SK-N-SH (cell line): ENCODE measurements at places on chromosomes 16 and 17.
A peak's percentile ranks its signal among the peaks of the same experiment; 100 is the strongest.

GRCh38 chr16:11354407-11354732 lies 9.1 kb downstream of the RMI2 start:
- DNase-seq = no peak

DNA sequence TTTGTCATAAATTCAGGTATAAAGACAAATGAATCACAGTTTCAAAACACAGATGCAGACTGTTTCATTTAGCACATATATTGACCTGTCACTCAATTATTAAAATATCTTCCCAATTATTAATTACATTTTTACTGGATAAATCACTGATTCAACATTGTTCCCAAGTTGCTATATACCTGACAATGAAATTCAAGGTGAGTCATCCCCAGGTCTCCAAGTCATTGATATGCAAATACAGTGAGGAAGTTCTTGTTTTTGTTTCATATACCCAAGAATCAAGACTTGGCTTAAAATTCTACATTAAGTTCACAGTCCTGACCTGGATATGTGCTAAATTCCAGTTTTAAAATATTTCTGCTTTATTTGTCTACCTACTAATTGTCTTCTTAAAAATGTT lies 599.3 kb upstream of the PSMD7 start:
- DNase-seq = no peak

- no peak for DNase-seq
Measured at GRCh38 chr17:58996968-58997367, 109.7 kb downstream of the TRIM37 start.

DNA sequence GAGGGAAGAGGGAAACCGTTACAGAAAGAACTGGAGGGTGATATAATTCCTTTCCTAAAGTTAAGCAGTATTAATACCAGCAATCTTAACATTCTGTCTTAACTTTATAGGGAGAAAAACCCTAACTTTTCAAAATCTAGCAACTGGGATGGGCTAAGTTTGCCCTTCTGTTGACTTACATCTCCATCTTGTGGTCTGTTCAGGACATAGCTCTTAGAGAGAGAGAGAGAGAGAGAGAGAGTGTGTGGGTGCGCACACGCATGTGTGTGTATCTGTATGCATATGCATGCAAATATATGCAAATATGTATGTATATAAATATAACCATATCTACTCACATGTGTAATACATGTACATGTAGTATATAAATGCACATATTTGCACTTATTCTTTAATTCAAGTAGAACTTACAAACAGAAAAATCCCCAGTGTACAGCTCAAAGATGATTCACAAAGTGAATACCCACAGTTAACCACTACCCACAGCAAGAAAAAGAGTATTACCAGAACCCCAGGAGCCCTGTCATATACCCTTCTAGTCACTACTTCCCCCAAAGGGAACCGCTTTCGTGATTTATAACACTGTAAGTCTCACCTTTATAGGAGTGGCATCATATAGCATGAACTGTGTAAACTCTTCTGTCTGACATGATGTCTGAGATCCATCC lies 46.5 kb downstream of the STX8 start:
- peak; percentile 41 for DNase-seq

- DNase-seq = no peak
Measured at GRCh38 chr17:79573196-79573896, 37.5 kb downstream of the RBFOX3 start.

DNA sequence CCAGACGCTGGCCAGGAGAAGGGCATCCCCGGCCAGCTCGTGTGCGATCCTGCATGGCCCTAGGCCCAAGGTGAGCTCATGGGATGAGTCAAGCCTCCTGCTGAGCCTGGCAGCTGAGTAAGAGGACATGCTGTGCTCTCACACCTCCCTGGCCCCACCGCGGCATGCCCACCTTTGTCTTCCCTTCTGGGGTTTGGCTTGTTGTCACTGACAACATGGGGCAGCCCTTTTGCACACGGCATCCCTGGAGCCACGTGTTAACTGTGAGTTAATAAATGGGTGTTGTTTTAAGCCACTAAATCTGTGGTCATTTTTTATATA lies 8.9 kb upstream of the TNS4 start:
- DNase-seq = no peak

DNA sequence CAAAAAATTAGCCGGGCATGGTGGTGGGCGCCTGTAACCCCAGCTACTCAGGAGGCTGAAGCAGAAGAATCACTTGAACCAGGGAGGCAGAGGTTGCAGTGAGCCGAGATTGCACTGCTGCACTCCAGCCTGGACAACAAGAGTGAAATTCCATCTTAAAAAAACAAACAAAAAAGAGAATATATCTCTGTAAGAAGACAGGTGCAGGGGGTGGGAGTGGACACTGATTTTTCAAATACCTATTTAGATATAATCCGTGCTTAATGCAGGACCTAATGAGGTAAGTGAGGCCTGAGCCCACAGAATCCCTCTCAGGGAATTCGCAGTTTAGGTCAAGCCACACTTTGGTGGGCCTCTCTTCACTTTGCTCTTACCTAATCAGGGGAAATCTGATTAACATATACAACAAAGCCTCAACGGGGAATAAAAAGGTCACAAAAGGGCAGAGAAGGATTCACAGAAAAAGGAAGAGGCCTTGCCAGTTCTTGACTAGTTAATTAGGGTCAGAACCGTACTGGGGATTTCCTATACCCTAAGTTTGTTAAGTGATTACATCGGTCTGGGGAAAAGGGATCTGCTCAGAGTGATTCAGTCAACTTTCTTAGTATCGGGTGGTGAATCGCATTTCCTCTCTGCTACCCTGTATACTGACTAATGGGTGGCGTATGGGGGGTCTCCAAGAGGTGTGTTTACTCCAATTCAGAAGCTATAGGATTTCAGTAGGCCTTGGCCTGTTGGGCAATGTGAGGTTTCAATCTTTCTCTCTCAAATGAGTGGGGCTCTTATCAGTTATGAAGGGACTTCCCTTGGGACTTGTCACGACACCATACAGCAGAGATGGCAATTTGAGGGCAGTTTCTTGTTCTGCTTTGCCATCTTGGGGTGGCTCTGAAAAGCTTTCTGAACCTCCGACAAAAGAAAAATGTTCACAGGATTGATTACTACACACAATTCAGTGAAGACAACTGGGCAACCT lies 1.9 kb upstream of the NFAT5 start:
- DNase-seq = no peak

DNA sequence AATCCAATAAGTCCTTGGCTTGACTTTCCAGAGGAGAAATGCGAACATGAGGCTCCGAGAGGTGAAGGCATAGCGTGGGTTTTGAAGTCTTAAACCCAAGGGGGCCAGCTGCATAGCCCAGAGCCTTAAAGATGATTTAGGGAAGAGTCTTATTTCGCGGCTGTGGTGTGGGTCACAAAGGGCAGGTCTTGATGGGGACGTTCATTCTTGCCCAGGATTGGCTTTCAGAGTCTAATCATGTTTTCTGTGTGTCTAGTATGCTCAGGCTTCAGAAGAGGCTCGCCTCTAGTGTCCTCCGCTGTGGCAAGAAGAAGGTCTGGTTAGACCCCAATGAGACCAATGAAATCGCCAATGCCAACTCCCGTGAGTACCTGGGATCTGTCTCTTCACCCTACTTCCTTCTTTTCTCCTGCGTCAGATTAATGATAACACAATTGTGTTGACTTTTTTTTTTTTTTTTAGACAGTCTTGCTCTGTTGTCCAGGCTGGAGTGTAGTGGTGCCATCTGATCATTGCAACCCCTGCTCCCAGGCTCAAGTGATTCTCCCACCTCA lies 951 bp downstream of the RPL19 start:
- no peak for DNase-seq

- DNase-seq = no peak
Measured at GRCh38 chr17:60229188-60229802, 79.5 kb downstream of the CA4 start.

DNA sequence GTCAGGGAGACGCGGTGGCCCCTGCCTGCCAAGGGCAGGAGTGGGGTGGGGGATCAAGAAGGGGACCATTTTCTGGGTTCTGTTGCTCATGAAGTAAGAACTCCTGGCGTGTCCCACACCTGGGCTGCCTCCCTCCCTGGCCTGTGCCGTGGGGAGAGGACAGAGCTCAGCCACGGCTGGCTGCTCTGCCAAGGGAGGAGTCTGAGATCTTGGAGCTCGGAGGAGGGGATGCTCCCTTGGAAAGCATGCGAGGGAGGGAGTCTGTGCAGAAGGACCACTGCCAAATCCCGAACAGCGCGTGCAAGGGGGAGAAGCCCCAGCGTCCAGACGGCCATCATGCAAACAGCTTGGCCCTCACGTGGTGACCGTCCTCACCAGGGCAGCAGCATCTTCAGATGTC lies 64.2 kb upstream of the ZNF469 start:
- DNase-seq = no peak

DNA sequence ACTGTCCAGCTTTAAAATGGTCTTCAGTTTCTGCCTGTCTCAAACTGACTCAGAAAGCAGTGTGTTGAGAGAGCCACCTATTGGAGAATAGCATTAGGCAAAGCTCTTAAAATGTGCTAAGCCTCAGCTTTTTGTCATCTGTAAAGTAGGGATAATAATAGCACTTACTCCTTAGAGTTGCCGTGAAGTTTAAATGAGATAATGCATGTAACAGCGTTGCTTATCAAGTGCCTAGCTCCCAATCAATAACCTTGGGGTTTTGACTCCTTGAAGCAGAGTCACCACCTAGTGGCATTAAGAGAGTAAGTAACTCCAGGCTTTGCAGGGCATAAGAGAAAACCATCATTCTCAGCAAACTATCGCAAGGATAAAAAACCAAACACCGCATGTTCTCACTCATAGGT lies 163.3 kb downstream of the HS3ST2 start:
- no peak for DNase-seq

DNA sequence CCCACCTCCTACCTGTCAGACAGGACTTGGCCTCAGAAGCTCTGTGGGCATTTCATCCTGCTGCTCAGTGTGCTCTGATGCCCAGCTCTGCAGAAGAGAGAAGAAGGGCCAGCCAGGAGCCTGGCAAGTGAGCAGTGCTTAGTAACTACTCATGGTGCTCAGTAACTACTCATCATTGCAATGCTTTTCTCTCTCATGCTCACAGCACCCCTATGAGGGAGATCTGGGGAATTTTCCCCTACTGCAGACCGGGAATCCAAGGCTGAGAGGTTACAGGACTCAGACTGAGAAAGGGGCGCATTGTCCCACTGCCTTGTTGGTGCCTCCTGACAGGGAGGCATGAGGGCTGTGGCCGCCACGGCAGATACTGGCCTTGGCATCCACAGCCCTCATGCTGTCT lies 261.1 kb downstream of the C16orf95 start:
- no peak for DNase-seq

- DNase-seq = no peak
Measured at GRCh38 chr16:64238571-64238970, 883.3 kb downstream of the CDH11 start.

DNA sequence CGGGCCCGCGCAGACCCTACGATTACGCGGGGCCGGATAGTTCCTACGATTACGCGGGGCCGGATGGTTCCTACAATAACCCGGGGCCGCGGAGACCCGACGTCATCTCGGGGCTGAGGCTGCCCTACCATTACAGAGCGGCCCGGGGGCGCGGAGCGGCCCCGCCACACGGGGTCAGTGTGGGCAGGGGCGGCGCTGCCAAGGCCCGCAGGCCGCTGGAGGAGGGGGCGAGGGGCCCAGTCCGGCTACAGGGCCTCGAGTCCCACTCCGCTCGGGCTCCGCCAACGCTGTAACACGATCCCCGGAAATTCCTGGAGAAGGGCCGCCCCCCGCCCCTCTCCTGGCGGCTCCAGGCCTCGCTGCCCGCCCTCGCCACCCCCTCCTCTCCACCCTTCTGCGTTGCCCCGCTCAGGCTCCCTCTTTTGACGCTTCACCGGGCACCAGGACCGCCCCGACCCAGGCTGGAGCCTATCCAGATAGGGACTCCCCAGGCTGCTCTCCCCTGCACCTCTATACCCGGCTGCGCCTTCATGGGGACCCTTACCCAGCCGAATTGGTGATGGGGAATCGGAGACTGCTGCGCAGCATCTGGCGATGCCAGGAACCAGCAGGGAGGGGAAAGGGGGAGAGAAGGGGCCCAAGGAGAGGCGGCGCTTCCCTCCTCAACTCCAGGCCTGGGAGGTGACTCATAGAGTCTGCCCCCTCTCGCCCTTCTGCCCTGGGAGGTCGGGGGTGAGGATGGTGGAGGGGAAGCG lies at the start of gene RAB34:
Gene RAB34, minus strand, starts transcription at position 291 of the 755 bp plus-strand sequence. CDS start 602 bp downstream, outside the sequence.
- DNase-seq = no peak

DNA sequence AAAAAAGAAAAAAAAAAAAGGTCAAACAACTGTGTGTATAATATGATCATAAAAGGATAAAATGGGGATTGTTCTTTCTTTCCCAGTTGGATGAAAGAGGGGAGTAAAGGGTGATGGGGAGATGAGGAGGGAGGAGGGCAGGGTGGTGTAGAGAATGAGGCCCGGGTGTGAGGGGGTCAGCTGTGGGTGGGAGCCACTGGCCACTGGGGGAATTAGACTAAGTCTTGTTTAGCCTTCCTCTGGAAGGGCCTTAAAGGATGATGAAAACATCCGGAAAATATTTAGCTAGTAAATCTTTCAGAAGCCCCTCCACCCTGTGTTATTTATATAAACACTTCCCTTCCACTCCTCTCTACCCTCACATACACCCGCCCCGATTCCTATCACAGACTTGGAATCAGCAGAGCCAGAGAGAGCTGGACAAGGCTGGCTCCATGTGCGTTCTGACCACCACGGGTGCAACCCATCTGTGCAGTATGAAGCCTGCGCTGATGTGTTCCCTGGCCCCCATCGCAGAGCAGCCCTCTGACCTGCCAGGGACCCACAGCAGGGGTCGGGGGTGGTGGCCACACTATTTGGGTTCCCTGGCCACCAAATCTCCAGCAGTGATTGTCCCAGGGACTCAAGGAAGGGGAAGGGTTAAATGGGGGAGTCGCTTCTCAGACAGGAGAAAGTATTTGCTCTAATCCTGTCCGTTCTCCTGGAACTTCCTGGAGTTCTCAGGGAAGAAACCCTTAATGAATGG lies 72.7 kb downstream of the GAS7 start:
- DNase-seq = no peak

DNA sequence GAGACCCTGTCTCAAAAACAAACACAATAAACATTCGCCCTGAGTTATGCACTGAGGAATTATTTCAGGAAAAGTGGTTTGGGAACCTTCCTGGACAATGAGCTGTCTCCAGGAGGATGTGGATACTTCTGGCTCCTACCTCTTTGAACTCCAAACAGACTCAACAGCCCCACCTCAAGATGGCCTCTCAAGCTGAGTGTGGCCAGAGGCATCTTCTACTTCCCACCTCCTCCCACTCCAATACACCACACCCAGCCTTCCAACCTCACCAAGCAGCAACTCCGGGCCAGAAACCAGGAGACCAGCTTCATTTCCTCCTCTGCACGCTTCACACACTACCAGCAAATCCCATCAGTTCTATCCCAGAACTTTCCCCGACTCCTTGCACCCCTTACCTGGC lies 11.6 kb downstream of the HBQ1 start:
- no peak for DNase-seq

GRCh38 chr16:72588551-72588950 lies 416.6 kb upstream of the PMFBP1 start:
- DNase-seq = no peak

DNA sequence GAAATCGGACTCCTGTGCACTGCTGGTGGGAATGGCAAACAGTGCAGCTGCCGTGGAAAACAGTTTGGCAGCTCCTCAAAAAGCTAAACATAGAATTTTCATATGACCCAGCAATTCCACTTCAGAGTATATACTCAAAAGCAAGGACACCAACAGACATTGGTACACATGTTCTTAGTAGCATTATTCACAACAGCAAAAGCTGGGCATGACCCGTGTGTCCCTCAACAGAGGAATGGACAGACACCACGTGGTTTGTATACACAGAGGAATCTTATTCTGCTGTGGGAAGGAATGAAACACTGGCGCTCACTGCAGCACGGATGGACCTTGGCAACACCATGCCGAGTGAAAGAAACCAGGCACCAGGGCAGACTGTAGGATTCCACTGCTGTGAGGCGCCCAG lies 16.0 kb downstream of the NPTX1 start:
- DNase-seq = no peak
